ENCODE measurements at places on chromosomes 2 and 18.
A peak's percentile ranks its signal among the peaks of the same experiment; 100 is the strongest.

DNA sequence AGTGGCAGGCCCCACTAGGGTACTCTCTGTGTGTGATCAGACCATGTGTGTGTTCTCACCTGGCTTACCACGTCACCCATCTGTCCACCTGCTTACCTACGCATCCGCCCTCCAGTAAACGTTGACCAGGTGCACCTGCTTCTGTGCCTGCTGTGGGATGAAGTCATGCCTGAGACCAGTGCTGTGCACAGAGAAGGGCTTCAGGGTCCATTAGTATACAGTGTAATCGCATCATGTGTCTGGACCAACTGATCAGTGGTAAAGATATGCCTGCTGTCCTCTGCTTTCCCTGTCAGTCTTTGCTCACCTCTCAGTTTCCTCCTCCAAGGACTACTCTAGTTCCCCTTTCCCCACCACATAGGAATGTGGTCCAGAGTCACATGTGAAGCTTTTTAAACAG is 109.3 kb downstream of the FHOD3 start:
- no peak for DNase-seq

DNA sequence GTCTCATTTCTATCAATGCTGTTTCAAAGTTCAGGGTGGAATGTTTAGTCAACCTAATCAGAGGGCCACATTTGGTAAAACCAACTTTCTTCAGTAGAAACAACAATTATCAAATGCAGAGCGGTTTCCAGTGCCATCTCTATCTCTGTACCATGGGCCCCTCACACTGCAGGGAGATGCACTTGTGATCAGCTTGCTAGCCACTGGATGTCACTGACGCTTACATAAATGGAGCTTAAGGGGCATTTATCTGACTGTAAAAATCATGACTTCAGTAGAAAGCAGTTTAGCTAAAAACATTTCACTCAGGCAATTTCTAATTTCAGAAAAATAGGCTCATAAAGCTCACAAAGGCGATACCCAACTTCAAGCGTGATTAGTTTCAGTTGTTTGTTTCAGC is 678.0 kb downstream of the ZEB2 start:
- DNase-seq, result no peak

GRCh38 chr2:44237221-44237620 is 38.1 kb upstream of the SLC3A1 start:
- DNase-seq, result no peak

DNA sequence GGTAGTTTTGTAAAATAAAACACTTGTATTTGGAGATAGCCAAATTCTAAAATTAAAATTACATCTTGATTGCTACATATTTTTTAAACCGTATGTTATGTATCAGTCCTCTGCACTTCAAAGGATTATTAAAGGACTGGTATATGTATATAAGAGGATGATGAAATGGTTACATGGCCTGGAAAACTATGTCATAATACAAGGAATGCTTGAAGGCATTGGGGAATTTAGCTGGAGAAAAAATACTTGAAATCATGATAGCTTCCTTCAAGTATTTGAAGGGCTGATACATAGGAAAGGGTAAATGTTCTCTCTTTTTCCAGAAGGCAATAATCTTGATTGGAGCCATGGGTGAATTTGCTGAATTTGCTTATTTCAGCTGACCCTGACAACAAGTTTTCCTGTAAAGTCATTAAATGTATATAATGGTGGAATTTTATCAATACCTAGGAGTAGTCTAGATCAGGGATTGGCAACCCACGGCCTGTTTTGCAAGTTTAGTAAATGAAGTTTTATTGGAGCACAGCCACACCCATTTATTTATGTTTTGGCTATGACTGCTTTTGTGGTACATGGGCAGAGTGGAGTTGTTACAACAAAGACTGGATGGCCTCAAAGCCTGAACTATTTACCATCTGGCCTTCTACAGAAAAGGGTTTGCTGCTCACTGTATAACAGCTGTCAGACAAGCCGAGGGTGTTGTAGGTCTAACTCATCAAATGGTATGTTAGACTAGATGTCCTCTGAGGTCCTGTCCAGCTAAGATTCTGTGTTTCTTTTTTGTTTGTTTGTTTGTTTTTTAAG is 34.4 kb downstream of the ACYP2 start:
- no peak for DNase-seq

DNA sequence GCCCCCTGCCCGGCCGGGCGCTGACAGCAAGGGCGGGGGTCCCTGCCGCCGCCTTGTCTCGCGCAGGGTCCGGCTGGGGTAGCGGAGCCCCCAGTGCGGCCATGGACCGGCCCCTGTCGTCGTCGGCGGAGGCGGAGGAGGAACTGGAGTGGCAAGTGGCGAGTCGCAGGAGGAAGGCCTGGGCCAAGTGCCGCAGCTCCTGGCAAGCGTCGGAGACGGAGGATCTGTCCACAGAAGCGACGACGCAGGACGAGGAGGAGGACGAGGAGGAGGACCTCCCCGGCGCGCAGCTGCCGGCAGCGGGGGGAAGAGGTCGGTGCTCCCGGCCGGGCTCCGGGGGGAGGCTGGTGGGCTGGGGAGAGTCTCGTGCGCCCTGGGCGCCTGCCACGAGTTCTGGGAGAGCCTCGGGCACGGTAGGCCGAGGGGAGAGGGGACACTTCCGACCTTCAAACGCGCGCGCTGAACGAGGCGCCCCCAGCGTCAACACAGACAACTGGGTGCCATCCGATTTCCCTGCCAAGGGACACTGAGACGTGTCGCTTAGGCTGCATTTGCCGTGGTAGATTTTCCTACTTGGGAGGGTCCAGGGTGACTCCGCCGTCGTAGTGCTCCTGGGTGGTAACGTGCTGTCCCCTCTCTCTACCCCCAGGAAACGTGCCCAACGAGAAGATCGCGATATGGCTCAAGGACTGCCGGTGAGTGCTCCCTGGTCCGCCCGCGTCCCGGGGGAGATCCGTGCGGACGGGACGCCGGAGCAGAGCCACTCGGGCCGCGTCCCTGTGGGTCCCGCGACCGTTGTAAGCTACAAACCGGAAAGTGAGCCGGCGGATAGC is 652 bp downstream of the ITPRID2 start:
- DNase-seq, result peak; percentile 50

DNA sequence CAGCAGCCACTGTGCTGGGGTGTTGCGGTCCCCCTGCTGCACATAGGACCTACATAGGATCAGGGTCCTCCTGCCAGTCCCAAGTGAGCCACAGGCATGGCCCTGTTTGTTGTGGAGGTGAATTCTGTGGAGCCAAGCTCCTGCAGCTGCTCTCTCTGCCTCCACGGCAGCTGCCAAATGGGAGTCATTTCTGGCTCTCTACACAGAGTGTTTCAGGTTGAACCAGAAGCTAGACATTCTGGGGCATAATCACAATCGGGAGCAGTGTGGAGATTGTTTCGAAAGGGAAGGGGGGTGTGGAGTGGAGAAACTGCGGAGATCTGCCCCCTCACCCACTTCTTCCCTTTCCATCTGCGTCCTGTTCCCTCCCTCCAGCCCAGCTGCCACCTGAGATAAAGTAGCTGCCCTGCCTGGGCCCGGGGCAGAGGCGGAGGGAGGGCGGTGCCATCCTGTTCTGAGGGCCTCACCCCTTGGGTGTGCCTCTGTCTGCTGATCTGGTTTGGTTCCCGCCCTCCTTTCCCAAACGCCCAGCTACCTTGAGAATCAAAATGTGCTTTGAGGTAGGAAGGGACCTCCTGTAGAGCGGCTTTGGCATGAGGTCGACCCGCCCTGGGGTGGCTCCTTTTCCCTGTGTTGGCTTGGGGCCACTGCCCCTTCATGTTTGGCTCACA is 139.4 kb downstream of the WDSUB1 start:
- DNase-seq, result no peak

- no peak for DNase-seq
Observed at GRCh38 chr2:231384970-231385369, 10.5 kb upstream of the B3GNT7 start.

DNA sequence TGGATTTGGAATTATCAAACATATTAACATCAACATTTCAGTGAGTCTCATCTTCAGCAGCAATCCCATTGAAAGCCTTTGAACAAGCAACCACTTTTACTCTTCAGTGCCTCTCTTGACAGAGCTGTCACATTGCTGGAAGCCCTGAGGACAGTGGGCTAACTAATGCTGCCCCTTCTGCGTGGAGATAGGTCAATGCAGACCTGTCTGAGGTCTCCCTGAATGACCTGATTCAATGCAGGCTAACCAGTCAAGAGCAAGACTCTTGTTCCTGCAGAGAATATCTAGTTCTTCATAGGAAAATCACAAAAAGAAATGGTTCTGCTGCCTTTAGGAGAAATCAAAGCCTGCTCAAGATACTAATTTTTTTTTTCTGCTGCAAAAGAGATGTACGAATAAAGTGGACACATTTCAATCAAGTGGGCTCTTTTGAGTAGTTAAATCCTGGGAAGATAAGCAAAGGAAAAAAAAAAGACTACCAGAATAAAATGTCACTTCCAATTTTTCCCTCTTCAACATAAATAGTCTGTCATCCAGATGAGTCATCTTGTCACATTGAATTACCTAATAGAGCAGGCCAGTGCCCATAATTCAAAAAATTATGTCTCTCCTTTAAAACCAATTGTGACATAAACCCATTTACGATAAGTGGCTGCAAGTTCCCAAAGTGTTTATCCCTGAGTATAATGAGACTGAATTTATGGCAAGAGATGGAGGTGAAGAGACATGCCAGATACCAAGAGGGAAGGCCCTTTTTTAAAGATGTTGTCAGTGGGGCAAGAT is 1269.0 kb upstream of the DDX18 start:
- no peak for DNase-seq

DNA sequence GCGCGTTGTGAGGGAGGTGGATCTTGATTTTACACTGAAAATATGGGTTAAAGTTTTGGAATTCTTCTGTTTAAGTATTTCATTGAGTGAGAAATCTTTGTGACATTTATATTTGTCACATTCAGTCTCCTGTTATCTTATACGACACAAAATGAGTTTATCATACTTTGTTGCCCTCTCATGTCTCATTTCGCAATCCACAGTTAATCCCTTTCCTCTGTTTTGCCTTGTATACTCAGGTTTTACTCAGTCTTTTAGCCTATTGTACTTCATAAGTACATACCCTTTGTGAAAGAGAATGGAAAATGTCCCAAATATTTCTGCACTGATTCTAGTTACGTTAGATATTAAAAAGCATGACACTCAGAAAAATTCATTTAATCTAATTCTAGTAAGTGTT is 142.7 kb downstream of the ATP9B start:
- peak; percentile 25 for DNase-seq

- no peak for DNase-seq
Observed at GRCh38 chr18:41416044-41416443, 539.0 kb upstream of the PIK3C3 start.

DNA sequence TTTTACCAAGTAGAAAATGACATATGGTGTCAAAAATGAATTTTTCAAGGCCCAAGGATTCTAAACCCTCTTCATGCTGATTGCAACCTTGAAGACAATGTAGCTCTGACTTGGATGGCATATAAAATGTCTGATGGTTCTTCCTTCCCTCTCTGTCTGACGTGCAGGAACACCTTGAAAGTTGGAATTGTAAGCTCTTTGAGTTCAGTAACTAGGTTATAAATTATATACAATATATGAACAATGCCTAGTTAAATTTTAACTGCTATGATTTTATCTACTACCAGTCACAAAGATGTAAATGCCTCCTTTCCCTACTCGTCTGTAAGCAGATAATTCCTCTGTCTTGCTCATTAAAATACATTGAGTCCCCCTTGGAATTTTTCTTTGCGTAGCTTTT is 89.5 kb upstream of the TMEM17 start:
- no peak for DNase-seq

DNA sequence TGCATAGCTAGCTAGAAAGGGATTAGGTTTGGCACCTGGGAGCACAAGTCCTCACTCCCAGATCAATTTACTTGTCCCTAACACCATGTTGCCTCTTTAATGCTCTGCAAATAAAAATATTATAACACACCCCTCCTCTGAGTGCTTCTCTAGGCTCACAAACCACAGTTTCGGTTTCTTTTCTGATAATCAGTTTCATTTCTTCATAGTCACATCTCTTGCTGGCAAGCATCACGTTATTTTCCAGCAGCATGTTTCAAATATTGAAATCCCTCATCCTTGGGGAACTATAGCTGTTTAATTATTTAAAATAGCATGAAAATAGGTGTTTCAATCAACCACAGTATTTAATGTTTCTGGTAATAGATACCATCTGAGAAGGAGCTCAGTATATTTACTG is 13.9 kb upstream of the SMCHD1 start:
- DNase-seq, result no peak

- no peak for DNase-seq
Observed at GRCh38 chr18:23387265-23387664, 65.8 kb upstream of the RIOK3 start.

DNA sequence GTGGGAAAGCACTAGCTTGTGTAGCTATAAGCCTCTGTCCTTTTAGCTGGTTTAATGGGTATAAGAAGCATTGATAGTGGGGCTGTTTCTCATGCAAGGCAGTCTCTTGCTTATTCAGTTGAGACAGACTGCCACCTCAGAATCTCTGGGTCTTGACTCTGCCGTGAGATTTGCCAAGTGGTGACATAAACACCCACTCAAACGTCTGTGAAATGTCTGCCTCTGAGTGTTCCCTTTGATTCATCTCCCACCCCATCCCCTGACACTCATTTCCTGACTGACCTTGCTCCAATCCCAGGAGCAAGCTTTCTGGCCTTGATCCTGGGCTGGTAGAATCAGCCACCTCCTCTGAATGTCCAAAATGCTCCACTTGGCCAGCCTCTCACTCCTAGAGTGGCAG is 141.9 kb upstream of the RBMS1 start:
- DNase-seq, result no peak

DNA sequence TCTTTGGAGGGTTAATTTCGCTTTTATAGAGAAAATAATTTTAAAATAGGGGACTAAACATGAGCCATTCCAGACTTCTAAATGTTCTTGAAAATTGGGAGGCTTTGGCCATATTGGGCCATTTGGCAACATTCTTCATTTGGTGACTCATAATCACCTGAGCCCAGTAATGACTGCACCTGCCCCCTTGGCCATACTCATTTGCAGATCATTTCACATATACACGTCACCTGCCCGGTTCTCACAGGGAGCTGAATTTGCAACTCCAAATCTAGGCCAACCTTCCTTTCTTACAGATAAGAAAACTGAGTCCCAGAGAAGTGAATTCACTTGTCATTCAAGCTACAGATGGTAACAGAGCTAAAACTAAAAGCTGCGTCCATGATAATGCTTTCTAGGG is 289.7 kb downstream of the EPHA4 start:
- DNase-seq, result no peak

GRCh38 chr2:205022841-205023240 is 477.6 kb downstream of the PARD3B start:
- DNase-seq, result no peak
